Activated CD8-positive, alpha-beta memory T cell treated with anti-CD3 and anti-CD28 coated beads for 1 hour (primary cell): ENCODE measurements at places on chromosomes 6 and 20.

GRCh38 chr20:53281557-53282117 is 309.5 kb downstream of the TSHZ2 start:
- DNase-seq: no peak

DNA sequence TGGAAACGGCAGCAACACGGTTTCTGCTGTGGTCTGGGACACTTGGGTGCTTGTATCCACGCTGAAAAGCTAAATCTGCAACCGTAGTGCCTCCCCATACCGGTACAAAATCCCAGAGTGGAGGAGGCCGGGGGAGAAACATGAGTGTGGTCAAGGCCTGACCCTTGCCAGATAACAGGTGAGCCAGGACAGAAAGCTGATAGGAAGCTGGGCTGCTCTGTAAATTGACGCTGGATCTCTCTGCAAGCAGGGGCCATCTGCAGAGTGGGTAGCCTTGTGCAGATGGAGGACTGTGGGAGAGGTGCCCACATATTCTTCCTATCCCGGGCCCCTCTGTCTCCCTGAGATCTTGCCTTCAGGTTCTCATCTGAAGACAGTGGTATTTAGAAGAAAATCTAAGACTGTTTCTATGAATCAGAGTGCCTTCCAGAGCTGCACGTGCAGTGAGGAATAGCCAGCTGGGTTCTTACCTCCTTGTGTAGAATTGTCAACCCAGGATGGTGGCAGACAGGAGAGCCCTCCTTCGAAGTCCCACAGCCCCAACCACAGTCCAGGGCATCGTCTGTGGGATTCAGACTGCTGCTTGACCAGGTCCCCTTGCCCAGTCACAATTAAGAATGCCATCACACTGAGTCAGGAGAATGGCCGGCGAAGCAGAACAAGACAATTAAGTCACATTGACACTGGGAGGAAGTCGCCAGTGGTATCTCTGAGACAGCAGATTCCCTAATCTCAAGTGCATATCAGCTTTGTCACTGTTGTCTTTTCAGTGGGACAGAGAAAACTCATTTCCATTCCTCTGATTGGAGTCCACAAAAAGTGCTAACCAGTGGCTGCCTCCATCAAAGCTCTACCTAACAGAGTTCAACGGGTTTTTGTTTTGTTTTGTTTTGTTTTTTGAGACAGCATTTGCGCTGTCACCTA is 100.0 kb upstream of the RIPOR2 start:
- DNase-seq: no peak

- no peak for DNase-seq
Observed at GRCh38 chr20:4710106-4710475, 11.6 kb upstream of the PRND start.

DNA sequence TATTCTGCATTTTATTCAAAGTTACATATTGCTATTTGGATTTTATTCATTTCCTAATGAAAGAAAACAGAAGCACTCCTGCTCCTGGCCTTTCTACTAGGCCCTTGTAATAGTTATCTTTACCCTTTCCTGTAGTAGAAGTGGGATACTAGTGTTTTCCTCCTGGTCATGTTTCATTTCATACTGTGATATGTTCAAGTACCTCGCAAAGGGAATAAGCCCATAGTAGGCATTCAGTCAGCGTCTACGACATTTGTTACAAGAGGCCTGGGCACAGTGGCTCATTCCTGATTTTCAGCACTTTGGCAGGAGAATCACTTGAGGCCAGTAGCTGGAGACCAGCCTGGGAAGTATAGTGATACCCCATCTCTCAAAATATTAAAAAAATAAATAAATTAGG is 154.1 kb downstream of the ARID1B start:
- no peak for DNase-seq

DNA sequence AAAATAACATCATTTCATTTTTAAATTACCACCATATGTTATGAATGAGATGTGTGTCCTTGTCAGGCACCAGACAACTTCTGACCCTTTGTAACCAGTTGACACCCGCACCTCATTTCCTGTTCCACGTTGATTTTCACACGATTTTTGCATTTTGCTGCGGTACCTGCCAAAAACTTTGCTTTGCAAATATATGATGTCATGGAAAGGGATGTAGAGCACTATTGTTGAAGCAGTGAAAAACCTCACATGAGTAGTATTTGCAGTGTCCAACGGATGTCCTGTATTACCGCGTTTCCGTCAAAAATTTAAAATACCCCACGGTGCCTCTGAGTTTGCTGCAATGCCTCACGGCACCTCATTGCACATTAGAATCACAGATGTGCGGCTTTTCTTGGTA is 115.6 kb downstream of the MTHFD1L start:
- DNase-seq: no peak

DNA sequence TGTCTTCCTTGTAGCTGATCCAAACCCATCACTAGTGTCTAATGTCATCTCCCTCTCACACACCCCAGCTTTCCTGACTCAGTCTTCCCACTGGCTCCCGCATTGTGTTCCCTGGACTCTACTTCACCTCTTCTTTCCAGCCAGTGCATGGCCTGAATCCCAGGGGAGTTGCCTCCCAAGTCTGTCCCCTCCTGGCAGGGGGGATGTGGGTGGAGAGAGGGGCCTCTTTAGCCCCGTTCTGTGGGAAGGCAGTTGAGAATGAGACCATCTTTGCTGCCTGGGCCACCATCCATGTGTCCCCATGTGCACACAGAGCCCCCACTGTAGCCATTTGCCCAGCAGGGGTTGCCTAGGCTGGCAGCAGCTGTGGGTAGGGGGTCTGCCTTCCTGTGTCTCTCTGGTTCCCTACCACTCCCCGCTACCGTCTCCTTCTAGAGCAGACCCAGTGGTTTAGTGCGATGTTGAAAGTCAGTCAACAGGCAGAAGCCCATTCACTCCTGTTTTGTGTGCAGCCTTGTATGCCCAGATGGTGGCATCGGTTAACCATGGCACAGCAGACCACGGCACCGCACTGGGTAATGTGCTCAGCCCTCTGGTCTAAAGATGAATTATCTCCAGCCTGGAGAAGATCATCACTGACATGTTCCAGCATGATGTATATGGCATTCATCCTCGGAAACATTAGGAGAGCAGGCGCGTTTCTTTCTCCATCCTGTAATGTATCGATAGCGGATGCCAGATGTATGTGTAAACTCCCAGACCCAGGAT is 178.8 kb upstream of the SNX9 start:
- DNase-seq: no peak

DNA sequence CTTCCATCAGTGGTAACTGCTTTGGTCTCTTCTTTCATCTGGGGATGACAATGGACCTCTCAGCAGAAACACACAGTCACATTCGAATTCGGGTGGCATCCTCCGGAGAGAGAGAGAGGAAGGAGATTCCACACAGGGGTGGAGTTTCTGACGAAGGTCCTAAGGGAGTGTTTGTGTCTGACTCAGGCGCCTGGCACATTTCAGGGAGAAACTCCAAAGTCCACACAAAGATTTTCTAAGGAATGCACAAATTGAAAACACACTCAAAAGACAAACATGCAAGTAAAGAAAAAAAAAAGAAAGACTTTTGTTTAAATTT is 6.1 kb downstream of the EDN1 start:
- no peak for DNase-seq

- no peak for DNase-seq
Observed at GRCh38 chr6:150631283-150631983, 31.7 kb downstream of the PLEKHG1 start.

DNA sequence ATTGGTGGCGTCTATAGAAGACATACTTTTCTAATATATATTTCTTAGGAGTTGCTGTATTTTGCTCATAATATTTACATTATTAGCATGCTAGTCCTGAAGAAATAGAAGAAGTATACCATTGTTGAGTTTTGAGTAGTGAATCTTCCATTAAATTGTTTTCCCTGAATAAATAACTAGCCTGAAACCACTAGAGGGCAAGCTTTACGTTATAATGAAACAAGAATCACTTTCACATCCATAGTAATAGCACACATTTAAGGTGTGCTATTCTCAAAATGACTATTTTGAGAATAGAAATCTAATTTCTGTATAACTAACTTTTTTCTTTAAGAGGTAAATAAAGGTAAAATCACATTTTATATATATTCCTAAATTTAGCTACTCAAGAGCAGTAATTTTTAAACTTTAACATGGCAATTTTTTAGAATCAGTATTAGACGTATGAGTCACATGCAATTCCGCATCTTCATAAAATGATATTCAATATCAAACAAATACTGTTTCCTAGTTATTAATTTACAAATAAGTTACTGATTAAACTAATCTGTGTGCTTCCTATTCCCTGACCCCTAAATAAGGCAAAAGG is 213.2 kb upstream of the MANEA start:
- DNase-seq: no peak

GRCh38 chr6:145865595-145865994 is 51.0 kb upstream of the FBXO30 start:
- DNase-seq: no peak

GRCh38 chr20:17568972-17569521 is 828 bp upstream of the DSTN start:
- DNase-seq: no peak

- DNase-seq: no peak
Observed at GRCh38 chr6:170049641-170050561, 241.0 kb downstream of the DLL1 start.

- no peak for DNase-seq
Observed at GRCh38 chr6:122565708-122566107, 44.5 kb upstream of the PKIB start.

DNA sequence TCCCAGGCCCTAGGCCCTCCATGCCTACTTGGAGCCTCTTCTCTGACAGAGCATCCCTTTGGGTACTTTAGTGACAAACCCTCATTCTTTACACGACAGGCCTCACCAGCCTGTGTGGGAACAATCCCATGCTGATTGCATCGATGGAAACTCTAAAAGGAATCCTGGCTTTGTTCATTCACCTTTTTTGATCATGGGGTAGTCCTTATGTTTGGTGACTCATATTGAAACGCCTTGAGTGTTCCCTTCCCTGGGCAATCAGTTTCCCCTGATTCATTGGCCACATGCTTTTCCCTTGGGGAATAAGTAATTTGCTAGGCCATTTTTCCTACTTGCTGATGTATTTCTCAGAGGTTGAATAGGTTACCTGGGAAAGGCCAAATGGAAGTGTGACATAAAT is 14.7 kb upstream of the TNFAIP3 start:
- no peak for DNase-seq

DNA sequence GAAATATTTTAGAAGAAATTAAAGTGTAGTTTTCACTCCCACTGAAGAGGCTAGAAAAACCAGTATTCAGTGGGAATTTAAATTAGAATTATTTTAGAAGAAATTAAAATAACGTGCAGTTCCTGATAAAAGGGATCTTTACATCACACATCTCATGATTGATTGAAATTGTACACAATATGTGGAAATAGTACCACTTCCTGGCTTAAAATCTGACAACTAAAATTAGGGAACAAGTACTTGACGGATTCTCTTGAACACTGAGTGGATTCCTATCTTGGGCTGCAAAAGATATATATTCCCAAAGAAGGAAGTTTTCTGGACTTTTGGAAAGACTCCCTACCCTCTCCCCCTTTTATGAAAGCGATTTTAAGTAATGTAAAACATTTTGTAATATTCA is 14.6 kb upstream of the MTCL3 start:
- DNase-seq: no peak

GRCh38 chr6:125746019-125746414 is 3.4 kb upstream of the HEY2 start:
- no peak for DNase-seq

GRCh38 chr20:23294166-23294565 is 56.4 kb upstream of the NXT1 start:
- no peak for DNase-seq

GRCh38 chr6:130716466-130716865 is 110.7 kb upstream of the SMLR1 start:
- no peak for DNase-seq

DNA sequence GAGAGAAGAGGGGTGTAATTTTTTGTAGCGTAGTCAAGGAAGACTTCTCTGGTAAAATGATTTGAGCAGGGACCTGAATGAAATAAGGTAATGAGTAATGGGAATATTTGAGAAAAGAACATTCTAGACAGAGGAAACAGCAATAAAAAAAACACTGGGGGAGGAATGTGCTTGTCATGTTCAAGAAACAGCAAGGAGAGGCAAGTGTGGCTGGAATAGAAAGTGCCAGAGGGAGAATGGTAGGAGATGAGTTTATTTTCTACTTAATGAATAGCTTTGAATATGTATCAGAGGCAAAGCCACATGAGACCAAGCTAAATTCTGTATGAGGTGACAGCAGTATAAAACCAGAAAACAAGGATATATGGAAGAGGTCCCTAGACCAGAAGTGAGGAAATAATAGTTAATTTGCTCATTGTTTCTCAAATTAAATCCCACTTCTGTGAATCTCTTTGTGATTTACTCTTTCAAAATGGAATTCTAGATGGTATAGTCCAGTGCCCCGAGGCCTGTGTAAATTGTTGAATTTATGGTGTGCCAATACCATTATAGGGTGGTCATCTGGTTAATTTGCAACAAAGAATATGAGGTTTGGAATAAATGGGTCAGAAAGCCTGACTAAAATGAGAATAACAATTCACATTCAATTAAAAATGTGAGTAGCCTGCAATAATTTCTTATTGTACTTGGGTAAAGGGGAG is 170.2 kb downstream of the CDKAL1 start:
- no peak for DNase-seq

DNA sequence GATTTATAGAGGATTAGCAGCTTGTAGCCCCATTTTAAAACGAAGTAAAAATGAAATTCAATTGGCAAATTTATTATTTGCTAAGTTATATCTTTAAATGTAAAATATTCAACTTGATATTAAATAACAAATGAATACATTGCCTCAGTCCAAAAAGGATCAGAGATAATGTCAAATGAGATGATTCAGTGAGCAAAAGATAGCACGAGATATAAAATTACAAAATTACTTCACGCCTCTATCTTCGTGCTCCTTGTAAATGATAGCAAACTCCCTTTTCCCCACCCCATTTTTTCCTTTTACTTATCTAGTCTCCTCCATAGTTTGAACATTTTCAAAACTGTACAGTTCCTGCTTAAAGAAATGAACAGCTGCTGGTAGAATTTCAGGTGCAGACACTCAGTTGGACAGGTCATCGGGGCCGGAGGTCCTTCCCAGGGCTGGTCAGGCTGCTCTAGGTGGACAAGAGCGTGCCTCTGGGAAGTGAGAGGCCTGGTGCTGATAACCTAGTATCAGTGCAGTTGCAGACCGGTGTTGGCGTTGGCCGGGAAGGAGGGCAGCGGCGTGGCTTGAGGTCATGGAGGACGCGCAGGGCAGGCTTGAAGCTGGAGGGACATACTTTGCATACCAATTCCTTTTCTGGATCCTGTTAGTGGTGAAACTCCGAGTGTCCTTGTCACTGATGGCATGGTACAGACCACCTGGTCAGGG is 83.9 kb downstream of the CDC5L start:
- no peak for DNase-seq

DNA sequence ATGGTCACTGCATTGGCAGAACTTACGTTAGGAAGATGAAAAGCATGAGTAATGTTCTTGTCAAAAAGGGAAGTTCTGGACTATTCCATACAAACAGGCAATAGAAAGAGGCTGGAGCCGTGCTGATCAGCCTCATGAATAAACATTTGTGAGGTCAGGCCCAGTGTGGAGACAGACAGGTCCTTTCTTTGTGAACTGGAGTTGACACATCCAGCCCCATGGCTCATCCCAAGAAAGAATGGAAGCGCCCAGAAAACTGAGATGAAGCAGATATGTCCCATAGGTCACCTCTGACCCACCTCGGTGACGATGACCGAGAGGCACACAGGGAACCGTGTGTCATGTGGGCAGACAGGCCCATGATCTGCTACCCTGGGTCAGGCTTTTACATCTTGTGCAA is 276.0 kb upstream of the SGK1 start:
- no peak for DNase-seq
